ENCODE measurements at places on chromosomes 13 and 19. TPM values are rescaled to one million over a fixed set of nuclear protein-coding genes. Genes with fewer than 3 reads are reported as not detected.

Gene PDE4C
- total RNA-seq = 0.15 TPM

Gene CEACAM19
- 8.3 TPM for total RNA-seq

Gene ZNF726
- 0.61 TPM for total RNA-seq

Gene PGLYRP2
- not detected for total RNA-seq

Gene MIA
- 0.57 TPM for total RNA-seq

Gene NALCN
- total RNA-seq = 4.8 TPM

Gene IGFL4
- 0.33 TPM for total RNA-seq

Gene ZIC5
- 3.0 TPM for total RNA-seq

Gene EFNA2
- 1.2 TPM for total RNA-seq

Gene SULT2A1
- total RNA-seq = not detected

Gene MCEMP1
- not detected for total RNA-seq

Gene KIR3DL2
- total RNA-seq = not detected

Gene SOX1
- total RNA-seq = not detected
